CD8-positive, alpha-beta memory T cell (primary cell): ENCODE measurements at places on chromosomes 5 and 9.

GRCh38 chr9:99251157-99251556 is 29.1 kb downstream of the SEC61B start:
- no peak for DNase-seq

DNA sequence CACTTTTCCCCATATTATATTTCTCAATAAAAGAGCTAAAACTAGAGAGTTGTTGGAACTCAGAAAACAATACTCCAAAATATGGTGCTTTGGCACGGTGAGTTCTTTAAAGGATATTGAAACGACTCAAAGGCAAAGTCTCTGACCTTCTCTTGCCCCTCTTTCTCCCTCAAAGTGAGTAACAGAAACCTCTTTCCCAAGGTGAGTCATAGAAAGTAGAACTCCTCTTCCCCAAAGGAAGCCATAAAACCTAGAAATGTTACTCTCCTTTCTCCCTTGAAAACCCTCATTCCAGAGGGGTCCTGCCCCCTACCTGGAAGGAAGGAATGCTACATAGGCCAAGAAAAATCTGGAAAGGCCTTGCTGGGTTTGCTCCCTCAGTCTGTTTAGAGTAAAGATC is 47.5 kb downstream of the RAPGEF6 start:
- no peak for DNase-seq

- no peak for DNase-seq
Measured at GRCh38 chr5:149936700-149937091, 7.9 kb downstream of the PDE6A start.

DNA sequence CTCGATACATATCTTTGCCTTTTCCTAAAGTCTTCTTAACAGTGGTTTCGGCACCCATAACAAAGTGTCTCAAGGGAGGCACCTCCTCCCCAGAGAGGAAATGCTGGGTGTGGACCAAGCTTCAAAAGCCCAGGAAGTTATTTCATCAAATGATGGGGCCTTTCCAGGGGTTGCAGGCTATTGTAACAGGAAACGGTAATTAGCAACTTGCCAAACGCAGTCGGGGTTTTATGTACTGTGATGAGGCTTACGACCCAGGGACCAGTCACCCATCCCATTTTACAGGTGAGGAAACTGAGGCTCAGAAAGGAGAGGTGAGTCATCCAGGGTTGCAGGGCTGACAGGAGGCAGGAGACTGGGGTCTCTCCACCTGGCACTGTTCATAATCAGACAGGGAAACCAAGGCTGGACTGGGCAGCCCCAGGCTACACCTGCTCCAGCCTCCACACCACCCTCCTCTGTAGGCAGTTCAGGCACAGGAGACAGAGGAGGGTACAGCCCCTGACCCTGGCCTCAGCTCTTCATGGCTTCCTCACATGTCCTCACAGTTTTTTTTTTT is 30.0 kb upstream of the SUSD3 start:
- DNase-seq: peak; percentile 83

GRCh38 chr9:34275811-34276210 is 53.3 kb downstream of the KIF24 start:
- no peak for DNase-seq

- no peak for DNase-seq
Measured at GRCh38 chr5:88997937-88998336, 115.0 kb upstream of the MEF2C start.

- DNase-seq: no peak
Measured at GRCh38 chr9:77848404-77848803, 183.2 kb downstream of the GNAQ start.
